ENCODE measurements at places on chromosomes 7 and 10.

GRCh38 chr7:157518514-157519175 is 181.8 kb downstream of the DNAJB6 start:
- DNase-seq, result no peak

DNA sequence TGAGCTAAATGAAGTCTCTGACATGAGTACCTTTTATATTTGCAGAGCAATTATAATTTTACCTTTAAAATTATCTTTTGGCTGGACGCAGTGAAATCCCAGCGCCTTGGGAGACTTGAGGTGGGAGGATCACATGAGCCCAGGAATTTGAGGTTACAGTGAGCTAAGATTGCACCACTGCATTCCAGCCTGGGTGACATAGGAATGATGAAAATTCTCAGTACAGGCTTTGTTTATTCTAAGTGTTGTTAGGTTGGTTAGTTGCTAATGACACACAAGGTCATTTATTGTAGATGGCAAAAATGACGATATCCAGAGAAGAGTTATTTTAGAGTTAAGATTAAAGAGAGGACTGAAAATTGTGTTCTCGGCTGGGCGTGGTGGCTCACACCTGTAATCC is 87.6 kb downstream of the XRCC2 start:
- no peak for DNase-seq

DNA sequence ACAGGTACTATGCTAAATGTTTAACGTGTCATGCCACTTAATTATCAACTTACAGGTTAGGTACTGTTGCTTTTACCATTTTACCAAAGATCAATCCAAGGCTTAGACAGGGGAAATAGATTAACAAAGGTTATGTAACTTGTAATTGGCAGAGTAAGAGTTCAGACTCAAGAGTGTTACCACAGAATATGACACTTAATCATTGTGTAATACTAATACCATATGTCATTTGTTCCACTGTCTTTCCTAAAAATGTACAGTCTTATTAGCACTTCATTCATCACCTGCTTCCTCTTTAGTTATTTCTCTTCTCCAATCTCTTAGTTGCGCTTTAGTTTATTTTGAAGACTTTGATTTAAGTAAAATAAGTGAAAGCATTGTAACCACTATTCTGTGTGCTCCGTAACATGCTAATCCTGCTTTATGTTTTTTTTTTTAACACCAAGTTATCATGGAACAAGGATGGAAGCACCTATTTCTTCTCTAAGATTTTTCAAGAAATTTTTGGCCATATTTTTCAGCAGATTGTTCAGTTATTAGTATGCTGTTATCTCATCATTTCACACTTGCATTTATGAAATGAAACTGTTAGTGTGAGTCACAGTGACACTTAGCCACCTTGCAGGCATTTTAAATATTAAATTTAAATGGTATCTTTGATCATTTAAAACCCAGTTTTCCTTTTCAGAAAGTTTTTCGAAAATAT is 197.3 kb downstream of the PHF14 start:
- no peak for DNase-seq

DNA sequence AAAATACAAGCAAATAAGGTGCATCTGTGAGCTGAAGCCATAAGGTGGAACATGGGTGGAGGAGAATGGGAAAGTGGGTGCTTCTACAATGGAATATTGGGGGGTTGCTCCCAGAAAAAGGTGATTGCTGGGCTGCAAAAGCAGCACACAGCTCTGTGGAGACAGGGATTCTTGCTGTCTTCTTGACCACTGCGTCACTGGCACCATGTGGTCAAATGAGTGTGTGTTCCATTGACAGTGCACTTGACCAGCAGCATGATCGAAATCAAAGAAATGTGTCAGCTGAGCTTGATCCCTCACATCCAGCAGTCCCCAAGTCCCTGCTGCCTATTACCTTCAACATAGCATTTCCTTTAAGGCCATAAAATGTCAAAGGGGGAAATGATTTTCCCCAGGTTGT is 56.2 kb downstream of the GPR26 start:
- no peak for DNase-seq

GRCh38 chr10:112209684-112210131 is 26.1 kb upstream of the GPAM start:
- no peak for DNase-seq

DNA sequence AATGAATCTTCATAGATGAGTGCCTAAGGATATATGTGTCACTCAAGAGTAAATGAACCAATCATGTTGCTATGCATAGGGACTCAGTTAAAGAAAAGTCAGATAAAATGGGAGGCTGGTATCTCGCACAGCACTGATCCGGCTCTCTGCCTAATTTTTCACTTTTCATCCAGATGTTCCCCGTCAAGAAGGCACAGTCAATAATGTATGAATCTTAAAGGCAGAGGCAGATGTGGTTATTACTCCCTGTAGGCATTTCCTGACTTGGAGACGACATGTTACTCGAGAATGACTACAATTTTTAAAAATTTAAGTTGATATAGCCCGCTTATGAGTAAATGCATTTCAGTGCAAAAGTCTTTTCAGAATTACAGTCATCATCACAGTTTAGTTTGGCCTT is 113.6 kb downstream of the TBXAS1 start:
- no peak for DNase-seq

DNA sequence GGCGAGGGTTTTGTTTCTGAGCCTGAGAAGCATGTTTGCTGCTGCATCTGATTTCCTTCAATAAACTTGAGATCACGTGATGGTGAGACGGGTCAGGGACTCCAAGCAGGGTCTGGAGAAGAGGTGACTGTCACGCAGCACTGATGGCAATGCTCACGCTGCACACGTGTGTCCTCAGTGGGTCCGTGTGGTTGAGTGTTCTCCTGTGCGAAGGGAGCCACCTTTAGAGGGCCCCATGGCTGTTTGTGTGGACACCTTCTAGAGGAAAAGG is 100.4 kb downstream of the WDR37 start:
- DNase-seq, result no peak

GRCh38 chr10:96341219-96342182 is 17.3 kb downstream of the OPALIN start:
- no peak for DNase-seq

DNA sequence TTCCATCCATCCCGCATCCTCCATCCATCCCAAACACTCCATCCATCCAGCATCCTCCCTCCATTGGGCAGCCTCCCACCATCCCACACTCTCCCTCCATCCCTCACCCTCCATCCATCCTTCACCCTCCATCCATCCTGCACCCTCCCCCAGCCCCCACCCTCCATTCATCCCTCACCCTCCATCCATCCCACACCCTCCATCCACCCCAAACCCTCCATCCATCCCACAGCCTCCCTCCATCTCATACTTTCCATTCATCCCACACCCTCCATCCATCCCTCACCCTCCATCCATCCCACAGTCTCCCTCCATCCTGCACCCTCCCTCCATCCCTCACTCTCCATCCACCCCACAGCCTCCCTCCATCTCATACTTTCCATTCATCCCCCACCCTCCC is 60.4 kb downstream of the FOXI2 start:
- no peak for DNase-seq

- DNase-seq, result no peak
Observed at GRCh38 chr10:5147981-5148677, 36.8 kb downstream of the AKR1C8 start.

- peak; percentile 68 for DNase-seq
Observed at GRCh38 chr10:110226926-110227641, 19.7 kb downstream of the MXI1 start.

GRCh38 chr7:92750447-92750839 is 85.9 kb downstream of the CDK6 start:
- no peak for DNase-seq

Data from activated naive CD8-positive, alpha-beta T cell treated with anti-CD3 and anti-CD28 coated beads, Interleukin-2, amount 50 U/mL, for 24 hours (primary cell).